ENCODE measurements at places on chromosomes 3 and 15. TPM values are rescaled to one million over a fixed set of nuclear protein-coding genes. Genes with fewer than 3 reads are reported as not detected.

PEAK1 gene
- total RNA-seq = 15.9 TPM

TLR9 gene
- not detected for total RNA-seq

IGSF11 gene
- 10.2 TPM for total RNA-seq

TIMP4 gene
- total RNA-seq = 3.3 TPM

NR2E3 gene
- not detected for total RNA-seq

CHSY1 gene
- 22.8 TPM for total RNA-seq

SLC12A1 gene
- 1.6 TPM for total RNA-seq

BDH1 gene
- total RNA-seq = 9.8 TPM

CELSR3 gene
- total RNA-seq = 27.7 TPM

Data from frontal cortex (tissue), 4 donors.